ENCODE measurements at places on chromosomes 16 and 17.

GRCh38 chr16:21159281-21159951 is 942 bp downstream of the LDAF1 start:
- DNase-seq = no peak

DNA sequence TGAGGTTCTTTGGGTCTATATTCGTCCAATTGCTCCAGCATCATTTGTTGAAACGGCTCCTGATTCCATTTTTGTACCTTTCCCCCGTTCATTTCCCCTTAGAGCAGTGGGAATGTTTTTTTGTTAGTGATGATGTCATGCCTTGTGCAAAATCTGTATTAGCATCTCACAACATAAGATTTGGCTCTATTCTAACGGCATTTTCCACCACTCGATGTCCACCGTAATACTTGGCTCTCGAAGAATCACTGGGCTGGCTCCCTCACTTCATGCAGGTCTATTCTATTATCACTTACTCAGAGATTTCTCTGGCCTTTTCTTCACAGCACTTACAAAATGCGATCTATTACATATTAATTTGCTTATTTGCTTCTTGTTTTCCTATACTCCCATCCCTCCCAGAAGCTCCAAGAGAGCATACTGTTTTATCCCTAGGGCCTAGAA is 571 bp upstream of the NME1 start:
- no peak for DNase-seq

DNA sequence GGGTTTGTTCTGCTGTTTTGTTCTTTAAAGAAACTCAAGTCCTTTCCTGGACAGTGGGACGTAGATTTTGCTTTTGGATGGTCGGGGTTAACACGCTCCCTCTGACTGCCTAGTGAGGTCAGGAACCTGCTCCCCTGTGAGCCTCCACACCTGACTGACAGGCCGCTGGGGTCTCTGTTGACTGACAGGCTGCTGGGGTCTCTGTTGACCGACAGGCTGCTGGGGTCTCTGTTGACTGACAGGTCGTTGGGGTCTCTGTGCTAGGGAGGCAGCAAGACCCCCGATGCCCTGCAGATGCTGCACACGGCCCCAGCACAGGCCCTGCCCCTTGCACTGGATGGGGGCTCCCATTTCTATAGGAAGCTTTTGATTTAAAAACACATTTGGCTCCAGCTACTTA is 33.5 kb downstream of the LMF1 start:
- no peak for DNase-seq

DNA sequence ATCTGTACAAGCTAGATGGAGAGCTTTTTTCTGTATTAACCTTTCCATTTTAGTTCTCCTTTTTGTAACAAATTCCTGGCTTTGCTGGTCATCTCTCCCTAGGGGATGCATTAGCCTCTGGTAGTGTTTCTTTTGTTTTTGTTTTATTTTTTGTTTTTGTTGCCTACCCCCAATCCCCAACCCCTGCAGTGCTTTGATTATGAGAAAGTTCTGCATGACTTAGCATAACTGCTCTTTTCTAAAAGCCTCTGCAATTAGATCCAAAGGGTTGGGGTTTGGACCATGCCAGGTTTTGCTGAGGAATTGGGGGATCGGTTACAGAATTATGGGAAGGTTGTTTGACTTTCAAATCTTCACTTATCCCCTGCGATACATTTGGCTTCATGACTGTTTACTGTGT is 98.2 kb downstream of the ADAMTS18 start:
- no peak for DNase-seq

GRCh38 chr17:35449371-35449931 is 885 bp upstream of the SLFN13 start:
- DNase-seq = no peak

- no peak for DNase-seq
Measured at GRCh38 chr16:86862595-86863280, 284.4 kb downstream of the FOXL1 start.

DNA sequence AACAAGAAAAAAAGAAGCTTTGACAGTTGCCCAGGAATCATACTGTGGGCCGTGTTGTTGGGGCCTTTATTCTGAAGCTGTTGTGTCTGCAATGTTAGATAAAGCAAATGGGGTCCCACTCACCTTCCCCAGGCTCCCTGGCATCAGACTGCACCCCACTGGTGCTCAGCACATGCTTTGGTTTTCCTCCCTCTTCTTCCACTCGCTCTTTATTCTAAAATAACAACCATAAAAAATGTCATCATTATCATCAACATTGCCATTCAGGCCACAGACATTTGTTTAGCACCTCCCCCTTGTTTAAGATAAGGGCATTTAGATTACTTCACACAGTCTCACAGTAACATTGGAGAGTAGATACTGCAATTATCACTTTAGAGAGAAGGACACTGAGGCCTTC is 8.2 kb downstream of the MYLK3 start:
- DNase-seq = no peak

GRCh38 chr16:66834746-66835145 is 4.0 kb upstream of the NAE1 start:
- DNase-seq = no peak

DNA sequence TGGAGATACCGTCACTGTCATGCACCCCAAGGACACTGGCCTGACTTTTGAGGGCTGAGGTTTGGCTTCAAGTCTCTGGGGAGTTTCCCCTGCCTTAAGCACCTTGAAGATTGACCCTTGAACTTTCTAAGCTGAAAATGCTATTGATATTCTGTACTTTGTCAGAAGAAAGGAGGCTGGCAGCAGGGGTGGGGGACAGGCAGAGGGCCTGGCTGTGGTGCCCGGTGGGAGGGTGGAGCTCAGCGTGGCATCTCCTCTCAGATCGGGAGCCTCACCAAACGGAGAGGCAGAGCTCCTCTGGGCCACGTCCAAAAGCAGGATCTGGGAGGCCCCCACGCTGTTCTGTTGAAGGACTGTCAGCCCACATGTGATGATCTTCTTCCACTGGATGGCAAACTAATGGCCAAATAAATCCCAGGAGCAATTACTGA is 305.2 kb upstream of the IRX3 start:
- no peak for DNase-seq

DNA sequence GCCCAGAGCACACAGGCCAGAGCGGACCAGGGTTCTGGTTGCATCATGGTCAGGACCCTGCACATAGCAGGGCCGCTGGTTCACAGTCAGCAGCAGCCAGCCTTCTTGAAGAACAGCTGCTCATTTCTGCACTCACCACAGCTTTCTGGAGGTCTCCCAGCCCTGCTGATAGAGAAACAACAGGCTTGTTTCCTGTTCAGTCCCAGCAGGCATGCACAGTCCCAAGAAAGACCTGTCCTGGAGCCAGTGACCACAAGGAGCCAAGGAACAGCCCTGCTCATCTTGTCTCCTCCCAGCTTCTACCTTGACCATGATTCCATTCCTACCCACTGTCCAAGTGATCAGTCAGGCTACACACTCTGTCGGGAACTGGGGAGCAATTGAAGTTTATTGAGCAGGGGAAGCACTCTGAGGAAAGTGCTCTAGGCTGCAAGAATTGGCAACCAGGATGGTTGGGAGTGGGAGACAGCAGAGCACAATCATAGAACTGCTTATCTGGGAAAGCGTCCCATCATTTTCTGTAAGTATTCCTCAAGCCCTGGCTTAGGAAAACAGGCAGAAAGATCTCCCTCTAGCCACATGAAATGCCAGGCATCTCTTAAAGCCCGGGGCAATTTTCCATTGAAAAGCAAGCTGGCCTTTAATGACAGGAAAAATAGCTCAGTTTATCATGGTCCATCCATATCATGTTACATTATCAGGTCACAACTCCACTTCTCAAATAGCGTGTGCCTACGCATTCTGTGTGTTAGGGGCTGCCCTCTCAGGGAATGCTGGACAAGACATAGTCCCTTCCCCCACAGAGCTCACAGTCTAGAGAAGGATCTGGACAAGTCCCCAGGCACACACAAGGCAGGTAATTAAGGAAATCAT is 155.4 kb upstream of the FOXF1 start:
- no peak for DNase-seq

- DNase-seq = no peak
Measured at GRCh38 chr17:27824176-27824715, 23.9 kb upstream of the NOS2 start.

- DNase-seq = no peak
Measured at GRCh38 chr17:45116434-45117016, 15.8 kb downstream of the PLCD3 start.

GRCh38 chr17:16962804-16963203 is 9.1 kb downstream of the TNFRSF13B start:
- no peak for DNase-seq

DNA sequence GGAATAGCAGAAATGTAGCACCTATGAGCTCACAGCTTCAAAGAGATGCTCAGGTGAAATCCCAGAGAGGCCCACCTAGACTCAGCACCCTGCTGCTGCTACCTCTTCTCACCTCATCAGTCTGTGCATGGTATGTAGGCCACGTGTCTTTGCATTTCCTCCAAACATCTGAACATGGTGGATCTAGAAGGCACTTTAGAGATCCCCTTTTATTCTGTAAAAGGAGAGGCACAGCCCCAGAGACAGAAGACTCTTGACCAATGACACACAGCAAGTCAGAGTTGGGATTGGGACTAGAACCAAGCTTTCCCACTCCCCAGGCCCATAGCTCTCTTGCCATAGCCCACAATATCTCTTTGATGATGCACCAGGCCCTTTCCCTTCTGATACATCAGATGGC is 19.4 kb upstream of the NKD1 start:
- no peak for DNase-seq

DNA sequence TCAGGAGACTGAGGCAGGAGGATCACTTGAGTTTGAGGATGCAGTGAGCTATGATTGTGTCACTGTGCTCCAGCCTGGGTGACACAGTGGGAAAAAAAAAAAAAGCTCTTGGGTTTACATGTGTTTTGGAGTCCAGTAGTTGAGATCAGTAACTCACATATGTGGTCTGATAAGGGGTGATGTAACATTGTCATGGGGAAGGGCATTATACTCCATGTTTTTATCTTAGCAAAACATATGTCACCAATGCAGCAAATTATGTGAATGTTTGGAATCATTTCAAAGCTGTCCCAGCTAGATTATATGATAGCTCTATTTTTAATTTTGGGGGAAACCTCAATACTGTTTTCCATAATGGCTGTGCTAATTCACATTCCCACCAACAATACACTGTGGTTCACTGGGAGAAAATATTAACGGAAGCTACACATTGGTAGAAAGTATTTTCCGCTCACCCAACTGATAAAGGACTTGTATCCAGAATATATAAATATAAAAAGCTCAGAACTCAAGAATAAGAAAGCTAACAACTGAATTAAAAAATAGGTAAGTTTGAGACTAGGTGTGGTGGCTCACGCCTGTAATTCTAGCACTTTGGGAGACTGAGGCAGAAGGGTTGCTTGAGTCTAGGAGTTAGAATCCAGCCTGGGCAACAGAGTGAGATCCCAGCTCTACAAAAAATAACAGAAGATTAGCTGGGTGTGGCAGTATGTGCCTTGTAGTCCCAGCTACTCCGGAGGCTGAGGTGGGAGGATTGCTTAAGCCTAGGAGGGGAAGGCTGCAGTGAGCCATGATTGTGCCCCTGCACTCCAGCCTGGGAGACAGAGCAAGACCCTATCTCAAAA is 224.1 kb upstream of the TBX2 start:
- no peak for DNase-seq

DNA sequence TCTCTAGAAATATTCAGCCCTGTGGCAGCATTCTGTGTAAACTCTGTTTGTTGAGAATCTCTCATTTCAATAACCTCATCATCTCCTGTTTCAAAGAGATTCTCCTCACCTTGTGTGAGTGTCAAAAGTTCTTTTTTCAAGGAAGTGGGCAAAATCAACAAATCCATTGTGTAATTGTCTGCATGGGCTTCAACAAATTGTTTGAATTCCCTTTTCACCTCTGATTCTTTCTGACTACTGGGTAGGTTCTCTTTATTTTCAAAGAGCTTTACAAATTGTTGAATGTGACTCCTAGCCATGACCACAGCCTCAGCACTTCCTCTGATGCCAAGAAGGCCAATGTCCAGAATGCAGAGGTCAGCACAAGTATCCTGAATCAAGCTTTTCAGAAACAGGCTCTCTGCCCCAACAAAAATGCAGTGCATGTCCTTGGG is 48.0 kb downstream of the N4BP1 start:
- DNase-seq = no peak

- DNase-seq = no peak
Measured at GRCh38 chr17:57714665-57715180, 30.4 kb downstream of the CCDC182 start.

- DNase-seq = no peak
Measured at GRCh38 chr17:49835472-49835871, 12.4 kb downstream of the TAC4 start.

All from amygdala (tissue), 56 donors.